ENCODE measurements at places on chromosomes 4 and X. TPM values are rescaled to one million over a fixed set of nuclear protein-coding genes. Genes with fewer than 3 reads are reported as not detected.

The MUC7 gene
- total RNA-seq = not detected

The KLB gene
- not detected for total RNA-seq

The F8A2 gene
- total RNA-seq = not detected

The CCDC149 gene
- 10.1 TPM for total RNA-seq

The DRD5 gene
- total RNA-seq = not detected

The ARR3 gene
- not detected for total RNA-seq

The ADH4 gene
- not detected for total RNA-seq

The PNMA5 gene
- not detected for total RNA-seq

The ADH1A gene
- 0.16 TPM for total RNA-seq

The HS3ST1 gene
- total RNA-seq = under 0.01 TPM

The BDH2 gene
- total RNA-seq = 83.2 TPM

The BANK1 gene
- 0.32 TPM for total RNA-seq

The TGIF2LX gene
- not detected for total RNA-seq

The RHOXF2B gene
- total RNA-seq = not detected

The MAP7D2 gene
- not detected for total RNA-seq

The CT45A10 gene
- not detected for total RNA-seq

The PLK4 gene
- total RNA-seq = 3.5 TPM

The KLHL34 gene
- total RNA-seq = not detected

The FAT1 gene
- total RNA-seq = 121 TPM

The STS gene
- total RNA-seq = 2.5 TPM

The GPAT3 gene
- total RNA-seq = 22.4 TPM

The CXCL10 gene
- under 0.01 TPM for total RNA-seq

The PHKA2 gene
- total RNA-seq = 16.3 TPM

The FREM3 gene
- total RNA-seq = not detected

The CXorf49 gene
- total RNA-seq = not detected

The CBR4 gene
- total RNA-seq = 15.0 TPM

The CLNK gene
- not detected for total RNA-seq

The FAM9B gene
- total RNA-seq = not detected

The DGAT2L6 gene
- not detected for total RNA-seq

The UNC5C gene
- 4.1 TPM for total RNA-seq

The JCHAIN gene
- 0.34 TPM for total RNA-seq
